ENCODE measurements at places on chromosomes 11 and 22. TPM values are rescaled to one million over a fixed set of nuclear protein-coding genes. Genes with fewer than 3 reads are reported as not detected.

EFCAB6 gene
- 0.70 TPM for total RNA-seq

KRTAP5-10 gene
- total RNA-seq = not detected

MS4A3 gene
- total RNA-seq = not detected

RPUSD4 gene
- total RNA-seq = 18.2 TPM

FGF3 gene
- not detected for total RNA-seq

POTEH gene
- total RNA-seq = not detected

ZP1 gene
- not detected for total RNA-seq

SLC22A12 gene
- total RNA-seq = not detected

MED19 gene
- total RNA-seq = 31.6 TPM

PES1 gene
- 109 TPM for total RNA-seq

INPP5J gene
- 0.77 TPM for total RNA-seq

LIF gene
- total RNA-seq = 37.6 TPM

MYEOV gene
- total RNA-seq = 92.4 TPM

MMP7 gene
- total RNA-seq = 22.7 TPM

RBMXL2 gene
- total RNA-seq = not detected

MYO18B gene
- not detected for total RNA-seq

ACTN3 gene
- 0.06 TPM for total RNA-seq

TRIM66 gene
- total RNA-seq = 1.7 TPM

GAS2L1 gene
- 18.2 TPM for total RNA-seq

SOX10 gene
- total RNA-seq = not detected

CRYBA4 gene
- not detected for total RNA-seq

GVQW3 gene
- 0.43 TPM for total RNA-seq

SCARF2 gene
- 0.81 TPM for total RNA-seq

OR51B5 gene
- total RNA-seq = not detected

MIOX gene
- not detected for total RNA-seq
